Heart left ventricle (tissue), 16 donors: ENCODE measurements at places on chromosomes 7 and 10. TPM values are rescaled to one million over a fixed set of nuclear protein-coding genes. Genes with fewer than 3 reads are reported as not detected.

IFIT1B gene
- not detected for total RNA-seq

NAT16 gene
- total RNA-seq: not detected

DNA sequence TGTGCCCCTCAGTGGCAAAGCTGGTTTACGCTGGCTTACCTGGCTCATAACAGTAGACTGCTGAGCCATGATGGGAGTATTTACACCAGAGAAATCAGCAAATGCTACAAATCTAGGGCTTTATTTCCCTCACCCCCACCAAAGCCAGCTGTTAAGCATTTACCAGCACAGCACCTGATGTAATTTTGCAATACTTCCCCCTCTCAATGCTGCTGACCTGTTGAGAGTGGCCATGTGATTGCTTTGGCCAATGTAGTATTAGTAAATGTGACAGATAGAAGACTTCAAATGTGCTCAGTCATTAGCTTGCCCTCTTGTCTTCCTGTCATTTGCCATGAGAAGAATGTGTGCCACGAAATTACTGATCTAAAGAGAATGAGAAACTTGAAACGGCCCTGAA is 46.6 kb downstream of the HERPUD2 start:
- DNase-seq: no peak

GRCh38 chr7:132604121-132604520 is 27.9 kb upstream of the PLXNA4 start:
- DNase-seq: no peak

DNA sequence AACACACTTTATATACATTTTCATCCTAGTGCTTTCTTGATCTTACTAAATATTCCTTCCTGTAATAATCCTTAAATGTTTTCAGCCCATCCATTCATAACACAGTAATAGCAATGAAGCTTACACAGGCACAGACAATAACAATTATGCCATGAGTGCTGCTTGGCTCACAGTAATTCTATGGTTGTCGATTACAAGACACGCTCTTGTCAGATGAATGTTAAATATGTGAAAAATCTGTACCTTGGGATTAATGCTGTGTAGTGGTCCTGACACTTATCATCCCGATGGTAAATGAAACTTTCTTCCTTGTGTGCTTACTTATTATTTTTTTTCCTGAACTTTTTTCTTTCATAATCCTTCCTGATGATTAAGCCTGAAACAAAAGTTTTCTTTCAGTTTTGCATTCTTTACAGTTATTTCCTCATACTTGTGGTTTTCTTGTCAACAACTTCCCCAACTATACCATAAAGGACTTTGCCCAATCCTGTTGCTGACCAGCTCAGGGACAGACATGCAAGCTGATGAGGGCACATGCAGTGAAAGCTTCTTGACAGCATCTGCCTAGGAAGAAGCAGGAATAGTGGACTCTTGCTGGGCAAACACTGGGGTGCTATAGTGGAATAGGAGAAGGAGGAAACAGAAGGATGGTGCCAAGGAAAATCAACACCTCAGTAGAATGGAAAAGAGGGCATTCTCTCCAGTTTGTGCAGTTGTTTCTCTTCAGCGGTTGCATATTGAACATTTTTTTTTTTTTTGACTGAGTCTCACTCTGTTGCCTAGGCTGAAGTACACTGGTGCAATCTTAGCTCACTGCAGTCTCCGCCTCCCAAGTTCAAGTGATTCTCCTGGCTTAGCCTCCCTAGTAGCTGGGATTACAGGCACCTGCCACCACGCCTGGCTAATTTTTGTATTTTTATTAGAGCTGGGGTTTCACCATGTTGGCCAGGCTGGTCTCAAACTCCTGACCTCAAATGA is 6.7 kb upstream of the MGAM2 start:
- DNase-seq: no peak

DNA sequence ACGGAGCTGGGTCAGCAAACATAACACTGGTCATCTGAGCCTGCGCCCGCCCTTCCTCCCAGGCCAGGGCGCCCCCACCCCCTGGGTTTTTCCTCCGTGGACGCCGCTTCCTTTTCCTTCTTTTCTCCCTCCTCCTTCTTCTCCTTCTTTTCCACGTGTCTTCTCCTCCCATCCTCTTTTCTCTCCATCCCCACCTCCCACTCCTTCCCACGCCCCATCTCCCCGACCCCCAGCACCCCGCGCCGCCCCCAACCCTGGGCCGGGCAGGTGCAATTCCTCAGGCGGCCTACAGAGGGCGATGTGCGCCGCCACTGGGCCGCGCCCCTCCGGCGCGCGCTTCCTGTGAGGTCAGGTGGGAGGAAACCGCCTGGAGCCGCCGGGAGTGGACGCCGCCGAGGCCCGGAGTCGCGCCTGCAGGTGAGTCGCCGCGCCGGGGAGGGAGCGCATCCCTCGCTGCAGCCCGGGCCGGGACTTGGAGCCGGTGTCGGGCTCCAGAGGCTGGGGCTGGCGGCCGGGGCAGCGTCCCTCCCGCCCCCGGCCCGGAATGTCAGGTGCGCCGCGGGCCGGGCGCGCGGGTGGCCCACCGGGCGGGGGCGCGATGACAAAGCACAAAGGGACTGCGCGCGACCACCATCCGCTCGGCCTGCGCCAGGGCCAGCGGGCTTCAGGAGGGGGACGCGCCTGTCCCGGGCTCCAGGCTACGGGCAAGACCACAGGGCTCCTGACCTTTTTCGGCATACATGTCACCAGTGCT is at the start of gene FAM241B:
Gene FAM241B, plus strand, starts transcription at position 351 of the 754 bp plus-strand sequence. CDS start 1,497 bp downstream, outside the sequence.
- DNase-seq: peak; percentile 75

GRCh38 chr10:102963756-102964025 is 45.6 kb downstream of the CNNM2 start:
- no peak for DNase-seq
